ENCODE measurements at places on chromosomes 16 and 17.

- no peak for DNase-seq
Observed at GRCh38 chr17:81338274-81339190, 43.4 kb upstream of the SLC38A10 start.

GRCh38 chr16:89624777-89625761, 11.6 kb downstream of the DPEP1 start:
- no peak for DNase-seq

DNA sequence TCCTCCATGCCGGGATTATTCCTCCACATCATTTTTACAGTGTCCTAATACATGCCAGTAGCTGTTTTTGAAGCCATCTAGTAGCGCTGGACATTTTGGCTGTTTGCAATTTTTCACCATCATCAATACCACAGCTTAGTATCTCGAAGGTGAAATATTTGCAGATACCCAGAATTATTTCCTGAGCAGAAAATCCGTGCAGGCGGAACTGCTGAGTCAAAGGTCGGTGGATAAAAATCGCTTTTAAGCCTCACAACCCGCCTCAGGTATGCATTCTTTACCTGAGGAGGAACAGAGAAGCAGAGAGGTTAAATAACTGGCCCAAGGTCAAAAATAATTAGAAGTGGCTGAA, 584 bp upstream of the TNRC6A start:
- DNase-seq, result no peak

DNA sequence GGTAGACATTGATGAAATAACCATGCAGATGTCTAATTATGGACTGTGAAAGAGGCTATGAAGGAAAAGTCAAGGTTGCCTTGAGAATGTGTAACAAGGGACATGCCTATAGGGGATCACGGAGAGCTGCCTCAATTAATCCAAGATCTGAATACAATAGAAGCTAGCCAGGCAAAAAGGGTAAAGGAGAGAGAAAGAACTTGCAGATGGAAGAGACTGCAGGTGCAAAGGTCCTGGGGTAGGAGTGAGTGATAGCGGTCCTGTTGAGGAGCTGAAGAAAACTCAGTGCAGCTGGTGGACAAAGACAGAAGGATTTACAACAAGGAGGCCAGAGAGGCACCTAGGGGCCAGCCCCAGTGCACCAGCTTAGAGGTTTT, 15.9 kb upstream of the TNS4 start:
- no peak for DNase-seq

DNA sequence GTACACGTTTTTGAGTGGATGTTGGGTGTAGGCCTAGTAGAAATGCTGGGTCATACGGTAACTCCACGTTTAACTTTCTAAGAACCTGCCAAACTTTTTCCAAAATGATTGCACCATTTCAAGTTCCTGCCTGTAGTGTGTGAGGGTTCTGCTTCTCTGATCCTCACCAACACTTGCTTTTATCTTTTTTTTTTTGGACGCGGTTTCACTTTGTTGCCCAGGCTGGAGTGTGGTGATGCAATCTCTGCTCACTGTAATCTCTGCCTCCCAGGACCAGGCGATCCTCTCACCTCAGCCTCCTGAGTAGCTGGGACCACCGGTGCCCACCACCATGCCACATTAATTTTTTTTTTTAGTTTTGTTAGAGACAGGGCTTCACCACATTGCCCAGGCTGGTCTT, 23.5 kb downstream of the ZNF750 start:
- no peak for DNase-seq

DNA sequence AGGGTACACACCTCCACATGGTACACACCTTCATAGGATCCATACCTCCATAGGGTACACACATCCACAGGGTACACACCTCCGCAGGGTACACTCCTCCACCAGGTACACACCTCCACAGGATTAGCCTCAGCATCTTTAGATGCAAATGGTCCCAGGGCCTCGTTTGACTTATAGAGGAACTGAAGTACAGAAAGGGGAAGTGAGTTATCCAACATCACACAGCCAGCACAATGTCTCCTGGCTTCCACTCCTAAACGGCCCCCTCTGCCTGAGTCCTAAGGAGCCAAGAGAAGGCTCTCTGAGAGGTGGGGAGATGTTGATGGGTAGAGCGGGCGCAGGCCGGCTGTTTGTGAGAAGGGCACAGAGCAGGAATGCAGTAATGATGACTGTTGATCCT, 12.0 kb downstream of the FOXN1 start:
- DNase-seq, result no peak

DNA sequence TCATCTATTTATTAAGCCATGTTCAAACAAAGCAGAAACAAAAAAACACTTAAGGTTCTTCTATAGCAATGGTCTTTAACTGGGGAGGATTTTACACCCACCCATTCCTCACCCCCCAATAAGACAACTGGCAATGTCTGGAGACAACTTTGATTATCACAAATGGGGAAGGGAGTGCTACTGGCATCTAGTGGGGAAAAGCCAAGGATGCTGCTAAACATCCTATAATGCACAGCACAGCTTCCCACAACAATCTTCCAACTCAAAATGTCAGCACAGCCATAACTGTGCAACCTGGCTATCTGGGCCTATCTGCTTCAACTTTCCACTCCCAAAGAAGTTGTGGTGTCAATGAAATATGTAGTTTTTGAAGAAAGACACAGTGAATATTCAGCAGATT, 1044.4 kb downstream of the CDH8 start:
- no peak for DNase-seq

DNA sequence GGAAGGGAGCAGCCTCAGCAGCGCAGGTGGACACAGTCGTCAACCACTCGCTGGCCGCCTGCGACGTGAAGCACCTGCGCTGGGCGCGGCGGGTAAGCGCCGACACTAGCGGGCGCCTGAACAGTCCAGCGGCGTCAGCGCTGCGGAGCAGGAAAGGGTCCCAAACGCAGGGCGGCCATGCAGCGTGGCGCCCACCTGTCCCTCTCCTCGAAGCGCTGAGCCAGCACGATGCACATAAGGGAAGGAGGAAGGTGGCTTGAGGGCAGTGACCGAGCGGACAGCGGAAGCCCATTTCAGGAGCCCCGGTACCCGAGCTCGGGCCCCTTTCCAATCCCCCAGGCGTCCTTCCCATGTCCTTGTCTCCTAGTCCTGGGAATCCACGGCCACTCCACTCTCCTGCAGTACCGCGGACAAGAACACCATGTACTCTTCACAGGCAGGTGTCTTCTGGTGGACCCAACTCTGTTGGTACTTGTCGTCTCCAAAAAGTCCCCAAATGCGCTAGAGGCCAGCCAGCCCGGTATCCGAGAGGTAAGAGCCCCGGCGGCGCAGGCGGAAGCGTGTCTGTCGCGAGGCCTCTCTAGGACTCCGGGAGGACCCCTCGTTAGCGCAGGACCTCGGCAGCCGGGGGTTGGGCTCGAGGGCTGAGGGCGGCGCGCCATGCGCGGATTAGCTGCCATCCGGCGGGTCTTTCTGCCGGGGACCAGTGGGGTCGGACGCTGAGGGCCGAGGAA, 14.4 kb downstream of the ZNF232 start:
- DNase-seq, result no peak

- no peak for DNase-seq
Observed at GRCh38 chr17:35088356-35088880, 24.9 kb upstream of the RFFL start.

GRCh38 chr17:5069724-5070123, 8.5 kb upstream of the ZFP3 start:
- DNase-seq, result no peak

- no peak for DNase-seq
Observed at GRCh38 chr16:57196286-57196685, 10.2 kb downstream of the RSPRY1 start.

GRCh38 chr17:44221084-44221861, 1.8 kb upstream of the UBTF start:
- DNase-seq, result peak; percentile 54

DNA sequence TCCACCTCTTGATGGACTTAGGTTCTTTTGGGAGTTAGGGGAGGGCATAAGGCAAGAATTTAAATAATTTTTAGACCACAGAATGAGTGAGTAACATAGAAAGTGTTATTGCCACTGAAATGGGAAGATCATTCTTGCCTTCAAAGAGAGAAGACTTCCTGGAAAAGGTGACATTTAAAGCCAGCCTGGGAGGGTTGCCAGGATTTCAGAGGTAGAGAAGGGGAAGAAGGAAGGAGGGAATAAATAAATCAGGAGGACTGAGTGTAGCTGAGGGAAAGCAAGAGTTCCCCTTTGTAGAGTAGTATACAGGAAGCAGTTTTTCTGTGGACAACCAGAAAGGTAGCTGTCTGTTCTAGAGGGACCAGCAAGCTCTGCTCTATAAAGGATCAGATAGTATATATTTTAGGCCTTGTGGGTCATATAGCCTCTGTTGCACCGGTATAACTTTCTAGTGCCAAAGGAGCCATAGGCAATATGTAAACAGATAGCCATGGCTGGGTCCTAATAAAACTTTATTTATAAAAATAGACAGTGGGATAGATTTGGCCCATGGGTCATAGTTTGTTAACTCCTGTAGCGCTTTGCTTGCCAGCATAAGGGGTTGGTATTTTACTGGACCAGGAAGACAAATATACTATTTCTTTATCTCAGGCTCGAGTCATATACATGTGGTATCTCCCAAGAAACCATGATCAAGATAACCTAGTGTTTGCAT, 147.2 kb upstream of the CACNG5 start:
- no peak for DNase-seq

DNA sequence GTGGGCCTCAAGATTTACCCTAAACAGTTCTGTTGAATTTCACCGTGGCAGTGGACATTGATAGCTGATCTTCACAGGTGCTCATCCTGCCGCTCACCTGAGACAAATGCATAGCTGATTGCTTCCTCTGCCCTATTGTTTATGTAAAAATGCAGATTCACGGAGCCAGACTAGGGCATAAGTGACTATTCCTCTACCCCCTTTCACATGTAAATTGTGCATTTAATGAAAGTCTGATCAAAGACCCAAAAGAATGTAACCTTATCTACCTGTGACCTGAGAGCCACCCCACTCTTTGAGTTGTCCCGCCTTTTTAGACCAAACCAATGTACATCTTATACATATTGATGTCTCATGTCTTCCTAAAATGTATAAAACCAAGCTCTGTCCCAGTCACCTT, 312.4 kb upstream of the CDH5 start:
- DNase-seq, result no peak

DNA sequence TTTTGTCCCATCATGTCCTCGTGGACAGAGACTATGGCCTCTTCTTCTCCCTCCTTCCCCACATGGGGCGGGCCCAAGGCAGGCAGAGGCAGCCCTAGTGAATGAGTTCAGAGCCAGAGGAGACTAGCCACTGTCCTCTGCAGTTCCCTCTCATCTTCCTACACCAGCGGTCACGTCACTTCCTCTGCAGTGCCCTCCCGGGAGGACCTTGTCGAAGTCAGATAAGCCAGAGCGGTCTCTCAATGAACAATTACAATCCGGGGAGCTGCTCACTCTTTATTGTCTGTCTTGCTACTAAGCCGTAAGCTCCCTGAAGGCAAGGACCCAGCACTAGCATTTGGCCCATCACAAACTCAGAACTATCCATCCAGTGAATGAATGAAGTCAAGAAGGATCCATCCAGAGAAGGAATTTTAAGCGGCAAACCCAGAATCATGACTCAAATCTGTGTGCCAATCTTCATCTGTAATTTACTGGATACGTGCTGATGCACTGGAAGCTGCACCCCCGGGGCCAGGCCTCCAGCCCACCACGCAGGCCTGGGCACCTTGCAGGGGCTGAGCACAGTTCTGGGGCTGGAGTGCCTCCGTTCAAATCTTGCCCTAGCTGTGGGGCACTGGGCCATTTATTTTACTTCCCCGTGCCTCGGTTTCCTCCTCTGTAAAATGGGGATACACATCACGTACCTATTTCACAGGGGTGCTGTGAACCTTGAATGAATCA, 18.1 kb downstream of the ZNF423 start:
- DNase-seq, result no peak

- DNase-seq, result no peak
Observed at GRCh38 chr17:17445925-17446665, 30.7 kb upstream of the MED9 start.

Data from stimulated activated CD4-positive, alpha-beta T cell treated with anti-CD3 and anti-CD28 coated beads, Interleukin-2, amount 100 ng/mL, for 48 hours (primary cell).